ENCODE measurements at places on chromosomes 3 and 15. TPM values are rescaled to one million over a fixed set of nuclear protein-coding genes. Genes with fewer than 3 reads are reported as not detected.
A peak's percentile ranks its signal among the peaks of the same experiment; 100 is the strongest.

The MRPS22 gene
- total RNA-seq, result 67.5 TPM

The CACNA1D gene
- 0.82 TPM for total RNA-seq

The PLAAT1 gene
- total RNA-seq, result not detected

The GPR149 gene
- total RNA-seq, result not detected

The CYP1A2 gene
- not detected for total RNA-seq

The XYLB gene
- 2.9 TPM for total RNA-seq

The PGBD4 gene
- 5.1 TPM for total RNA-seq

The CTDSPL gene
- 6.3 TPM for total RNA-seq

The LMAN1L gene
- 0.72 TPM for total RNA-seq

The B3GALNT1 gene
- total RNA-seq, result 2.7 TPM

The GP5 gene
- 1.9 TPM for total RNA-seq

The IL17RD gene
- 0.09 TPM for total RNA-seq

DNA sequence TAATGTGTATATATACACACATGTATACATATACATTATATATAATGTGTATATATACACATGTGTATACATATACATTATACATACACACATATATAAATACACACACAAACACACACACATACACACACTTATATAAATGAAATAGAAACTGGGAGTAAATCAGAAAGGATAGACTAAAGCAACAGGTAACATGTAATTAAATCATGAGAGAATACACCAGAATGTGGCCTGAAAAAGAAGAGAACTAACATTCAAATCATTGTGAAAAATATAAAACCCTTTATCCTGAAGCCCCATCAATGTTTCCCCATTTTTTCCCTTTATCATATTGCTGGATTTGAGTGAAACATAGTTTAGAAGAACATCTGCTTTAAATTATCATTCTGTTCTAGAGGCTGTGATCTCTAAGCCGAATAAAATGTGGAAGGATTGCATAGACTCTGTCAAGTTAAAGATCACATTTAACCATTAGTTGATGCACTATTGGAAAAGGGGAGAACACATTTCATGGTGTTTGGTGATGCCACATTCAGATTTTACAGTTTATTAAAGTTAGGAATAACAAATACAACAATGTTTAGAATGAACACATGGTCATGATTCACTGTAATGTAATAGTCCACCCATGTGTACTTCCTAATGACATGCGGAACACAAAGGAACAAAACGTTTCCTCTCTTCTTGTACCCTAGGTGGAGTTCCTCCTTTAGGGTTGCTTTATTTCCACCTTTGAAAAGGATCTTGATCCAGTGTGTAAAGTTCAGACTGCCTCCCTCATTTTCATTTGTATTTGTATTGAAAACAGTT, 12.5 kb upstream of the THRB start:
- peaks cover 14% of the 10 kb centered on the region for H3K27me3 ChIP-seq
- H3K27ac ChIP-seq, result no peak overlapping the region
- DNase-seq, result no peak
- no peaks in the 10 kb centered on the region for H3K36me3 ChIP-seq

GRCh38 chr15:70319466-70319865, 221.7 kb upstream of the TLE3 start:
- no peak overlapping the region for H3K27ac ChIP-seq
- no peak for DNase-seq
- H3K4me1 ChIP-seq, result no peaks in the 10 kb centered on the region
- H3K36me3 ChIP-seq, result no peaks in the 10 kb centered on the region

GRCh38 chr3:133256787-133257483, 142.9 kb upstream of the BFSP2 start:
- DNase-seq, result no peak
- H3K27me3 ChIP-seq, result peaks cover 17% of the 10 kb centered on the region
- H3K36me3 ChIP-seq, result no peaks in the 10 kb centered on the region
- H3K4me1 ChIP-seq, result peaks cover 9% of the 10 kb centered on the region
- no peak overlapping the region for H3K27ac ChIP-seq

GRCh38 chr3:35641920-35642527, 2.7 kb downstream of the ARPP21 start:
- no peaks in the 10 kb centered on the region for H3K36me3 ChIP-seq
- DNase-seq, result no peak
- H3K27me3 ChIP-seq, result peaks cover 53% of the 10 kb centered on the region
- H3K27ac ChIP-seq, result no peak overlapping the region
- H3K4me1 ChIP-seq, result peaks cover 8% of the 10 kb centered on the region

DNA sequence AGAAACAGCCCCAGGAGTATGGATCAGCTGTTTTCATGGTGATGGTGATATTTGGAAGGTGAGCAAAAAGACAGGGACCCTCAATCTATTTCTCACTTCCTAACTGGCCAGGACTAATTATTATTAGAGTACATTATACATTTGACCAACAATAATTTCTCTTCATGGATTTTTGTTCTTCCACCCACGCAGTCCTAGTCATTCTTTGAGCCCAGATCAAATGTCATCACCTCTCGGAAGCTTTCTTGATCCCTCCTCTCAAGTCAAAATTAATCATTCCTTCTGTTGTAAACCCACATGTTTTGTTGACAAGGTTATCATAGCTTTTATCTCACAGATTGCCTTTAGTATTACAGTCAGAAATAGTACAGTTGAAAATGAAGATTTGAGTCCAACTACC, 29.2 kb upstream of the PRICKLE2 start:
- H3K36me3 ChIP-seq, result no peaks in the 10 kb centered on the region
- H3K4me3 ChIP-seq, result no peak overlapping the region
- no peak for DNase-seq

- H3K36me3 ChIP-seq, result no peaks in the 10 kb centered on the region
- H3K27ac ChIP-seq, result no peak overlapping the region
- no peak for DNase-seq
- H3K4me1 ChIP-seq, result no peaks in the 10 kb centered on the region
These were observed 224.7 kb downstream of the CACNA2D3 start for GRCh38 chr3:54347060-54347459.

GRCh38 chr3:10273702-10274305, 18.9 kb downstream of the GHRL start:
- H3K4me3 ChIP-seq, result peak overlapping the region; percentile 16
- peaks cover 48% of the 10 kb centered on the region for H3K4me1 ChIP-seq
- no peaks in the 10 kb centered on the region for H3K36me3 ChIP-seq
- no peaks in the 10 kb centered on the region for H3K27me3 ChIP-seq
- DNase-seq, result no peak
- H3K27ac ChIP-seq, result peak overlapping the region; percentile 84

GRCh38 chr3:185318141-185318540, 44.8 kb upstream of the MAP3K13 start:
- no peak overlapping the region for H3K27ac ChIP-seq
- H3K36me3 ChIP-seq, result no peaks in the 10 kb centered on the region
- H3K27me3 ChIP-seq, result no peaks in the 10 kb centered on the region

GRCh38 chr3:141065841-141066805, 15.0 kb downstream of the SPSB4 start:
- H3K36me3 ChIP-seq, result no peaks in the 10 kb centered on the region
- DNase-seq, result no peak
- H3K4me3 ChIP-seq, result no peak overlapping the region
- H3K27ac ChIP-seq, result no peak overlapping the region

DNA sequence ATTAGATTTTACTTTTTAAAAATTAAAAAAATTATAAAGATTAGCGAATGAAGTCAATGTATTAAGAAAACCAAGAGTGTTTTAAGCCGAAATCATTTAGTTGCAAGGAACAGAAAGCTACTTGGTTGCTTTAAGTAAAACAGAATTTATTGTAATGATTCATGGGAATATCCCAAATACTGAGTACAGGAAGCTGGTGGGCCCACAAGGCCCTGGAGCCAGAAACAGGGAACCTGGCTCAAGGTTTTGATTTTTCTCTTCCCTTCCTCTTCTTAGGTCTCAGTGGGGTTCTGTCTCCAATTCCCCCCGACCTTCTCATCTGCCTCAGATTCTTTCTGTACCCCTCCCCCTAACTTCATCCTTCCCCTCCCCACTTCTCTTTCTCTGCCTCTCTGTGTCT, 229.0 kb downstream of the TLE3 start:
- peaks cover 6% of the 10 kb centered on the region for H3K27me3 ChIP-seq
- H3K4me3 ChIP-seq, result no peak overlapping the region
- no peak overlapping the region for H3K27ac ChIP-seq
- no peak for DNase-seq

DNA sequence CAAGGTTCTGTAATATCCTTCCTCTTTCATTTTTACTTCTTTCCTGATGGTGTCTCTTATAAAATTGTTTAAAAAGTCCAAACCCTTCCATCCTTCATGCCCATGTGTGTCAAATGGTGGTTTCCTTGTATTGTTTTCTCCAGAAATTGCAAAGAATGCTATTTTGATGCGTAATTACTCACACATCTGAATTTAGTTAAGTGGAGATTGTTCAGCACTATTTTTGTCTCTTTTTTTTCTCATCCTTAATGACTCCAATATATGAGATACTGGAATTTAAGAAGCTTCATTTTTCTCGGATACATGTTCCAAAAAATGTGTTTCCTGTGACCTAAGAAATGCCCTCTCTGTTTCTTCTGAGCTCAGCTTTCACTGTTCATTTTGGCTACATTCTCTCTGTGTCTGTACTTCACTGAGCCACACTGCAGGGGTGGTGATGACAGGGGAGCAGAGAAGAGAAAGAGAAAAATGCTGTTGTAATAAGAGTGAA, 799.8 kb downstream of the DIPK2A start:
- H3K4me1 ChIP-seq, result no peaks in the 10 kb centered on the region
- H3K36me3 ChIP-seq, result no peaks in the 10 kb centered on the region
- H3K4me3 ChIP-seq, result no peak overlapping the region
- no peak overlapping the region for H3K27ac ChIP-seq
- no peak for DNase-seq

GRCh38 chr3:13561967-13562366, 13.0 kb downstream of the FBLN2 start:
- H3K27me3 ChIP-seq, result peaks cover 20% of the 10 kb centered on the region
- no peak overlapping the region for H3K4me3 ChIP-seq
- peaks cover 2% of the 10 kb centered on the region for H3K4me1 ChIP-seq
- H3K27ac ChIP-seq, result no peak overlapping the region
- no peaks in the 10 kb centered on the region for H3K36me3 ChIP-seq
- DNase-seq, result no peak

- no peak for DNase-seq
- H3K27ac ChIP-seq, result no peak overlapping the region
- no peak overlapping the region for H3K4me3 ChIP-seq
- no peaks in the 10 kb centered on the region for H3K27me3 ChIP-seq
- peaks cover 5% of the 10 kb centered on the region for H3K4me1 ChIP-seq
- no peaks in the 10 kb centered on the region for H3K36me3 ChIP-seq
These were observed 30.3 kb downstream of the TPM1 start for GRCh38 chr15:63072809-63073277.

DNA sequence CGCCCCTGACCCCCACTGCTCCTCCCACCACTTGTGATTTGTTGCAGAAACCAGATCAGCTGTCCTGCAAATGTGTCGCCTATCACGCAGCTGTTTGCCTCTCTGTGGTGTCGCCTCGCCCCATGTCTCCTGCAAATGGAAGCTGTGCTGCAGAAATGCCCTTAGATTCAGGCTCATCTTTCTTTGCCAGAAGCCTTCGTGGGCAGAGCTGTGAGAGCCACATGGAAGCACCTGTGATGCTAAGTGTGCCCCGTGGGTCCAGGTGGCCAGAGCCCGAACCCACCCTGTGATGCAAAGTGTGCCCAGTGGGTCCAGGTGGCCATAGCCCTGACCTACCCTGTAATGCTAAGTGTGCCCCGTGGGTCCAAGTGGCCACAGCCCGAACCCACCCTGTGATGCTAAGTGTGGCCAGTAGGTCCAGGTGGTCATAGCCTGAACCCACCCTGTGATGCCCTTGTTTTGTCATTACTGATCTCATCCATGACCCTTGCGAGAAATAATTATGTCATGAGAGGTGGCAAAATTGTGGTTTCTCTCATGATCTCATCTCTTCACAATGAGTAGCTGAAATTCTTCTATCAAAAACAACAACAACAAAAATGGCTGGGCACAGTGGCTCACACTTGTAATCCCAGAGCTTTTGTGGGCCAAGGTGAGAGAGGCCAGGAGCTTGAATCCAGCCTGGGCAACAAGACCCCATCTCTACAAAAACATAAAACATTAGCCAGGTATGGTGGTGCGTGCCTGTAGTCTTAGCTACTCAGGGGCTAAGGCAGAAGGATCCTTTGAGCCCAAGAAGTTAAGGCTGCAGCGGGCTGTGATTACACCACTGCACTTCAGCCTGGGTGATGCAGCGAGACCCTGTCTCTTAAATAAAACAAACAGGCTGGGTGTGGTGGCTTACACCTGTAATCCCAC, 187.4 kb downstream of the GOLGA6L6 start:
- H3K4me1 ChIP-seq, result peaks cover 5% of the 10 kb centered on the region
- no peak for DNase-seq
- H3K27ac ChIP-seq, result no peak overlapping the region
- H3K27me3 ChIP-seq, result no peaks in the 10 kb centered on the region
- H3K36me3 ChIP-seq, result no peaks in the 10 kb centered on the region

GRCh38 chr15:37058316-37058985, 41.9 kb downstream of the MEIS2 start:
- H3K36me3 ChIP-seq, result no peaks in the 10 kb centered on the region
- DNase-seq, result no peak
- no peaks in the 10 kb centered on the region for H3K27me3 ChIP-seq

- H3K4me3 ChIP-seq, result no peak overlapping the region
- no peaks in the 10 kb centered on the region for H3K36me3 ChIP-seq
- peaks cover 10% of the 10 kb centered on the region for H3K27me3 ChIP-seq
- no peak for DNase-seq
- H3K27ac ChIP-seq, result no peak overlapping the region
These were observed 44.3 kb upstream of the MRPS22 start for GRCh38 chr3:139299261-139300132.

- peaks cover 9% of the 10 kb centered on the region for H3K27me3 ChIP-seq
- no peak overlapping the region for H3K27ac ChIP-seq
- peak overlapping the region; percentile 84 for H3K4me3 ChIP-seq
- H3K4me1 ChIP-seq, result peaks cover 9% of the 10 kb centered on the region
These were observed 27.5 kb downstream of the NR1I2 start for GRCh38 chr3:119809249-119810017.

GRCh38 chr3:123818324-123818920, 65.7 kb downstream of the MYLK start:
- H3K27me3 ChIP-seq, result peaks cover 22% of the 10 kb centered on the region
- no peak for DNase-seq
- no peaks in the 10 kb centered on the region for H3K36me3 ChIP-seq

GRCh38 chr3:41190509-41191284, 8.6 kb upstream of the CTNNB1 start:
- H3K27me3 ChIP-seq, result peaks cover 23% of the 10 kb centered on the region
- no peak overlapping the region for H3K4me3 ChIP-seq
- H3K36me3 ChIP-seq, result no peaks in the 10 kb centered on the region
- H3K27ac ChIP-seq, result no peak overlapping the region
- H3K4me1 ChIP-seq, result peaks cover 40% of the 10 kb centered on the region

DNA sequence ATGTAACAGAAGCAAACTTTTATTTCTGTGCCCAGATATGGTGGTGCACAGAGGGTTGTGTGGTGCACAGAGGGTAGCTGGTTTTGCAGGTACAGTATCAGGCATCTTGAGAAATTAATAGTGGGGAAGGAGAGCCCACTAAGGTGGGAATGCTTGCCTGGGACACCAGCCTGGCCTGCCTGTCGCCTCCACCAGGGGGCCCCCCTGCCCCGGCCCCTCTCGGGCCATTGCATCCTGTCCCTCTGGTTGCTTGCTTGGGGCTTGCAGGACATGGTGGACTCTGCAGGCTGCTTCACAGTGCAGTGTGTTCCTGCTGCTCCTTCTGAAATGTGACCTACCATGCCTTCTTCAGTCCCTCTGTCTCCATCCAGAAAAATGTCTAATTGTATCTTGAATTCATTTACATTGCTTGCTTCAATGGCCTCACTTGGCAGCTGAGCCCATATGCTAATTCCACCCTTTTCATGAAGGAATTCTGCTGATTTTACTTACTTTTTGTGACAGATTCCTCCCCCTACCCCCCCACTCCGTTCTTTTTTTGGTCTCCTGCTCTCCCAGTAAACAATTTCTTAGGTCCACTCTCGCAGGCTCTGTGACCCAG, 73.6 kb downstream of the EEFSEC start:
- no peak overlapping the region for H3K27ac ChIP-seq
- no peaks in the 10 kb centered on the region for H3K27me3 ChIP-seq
- H3K4me3 ChIP-seq, result no peak overlapping the region
- peak; percentile 49 for DNase-seq
- H3K4me1 ChIP-seq, result no peaks in the 10 kb centered on the region

Measured in activated T-cell treated with anti-CD3 and anti-CD28 coated beads, Interleukin-2, amount 50 U/mL, for 72 hours (primary cell).